ENCODE measurements at places on chromosomes 3 and 15.

DNA sequence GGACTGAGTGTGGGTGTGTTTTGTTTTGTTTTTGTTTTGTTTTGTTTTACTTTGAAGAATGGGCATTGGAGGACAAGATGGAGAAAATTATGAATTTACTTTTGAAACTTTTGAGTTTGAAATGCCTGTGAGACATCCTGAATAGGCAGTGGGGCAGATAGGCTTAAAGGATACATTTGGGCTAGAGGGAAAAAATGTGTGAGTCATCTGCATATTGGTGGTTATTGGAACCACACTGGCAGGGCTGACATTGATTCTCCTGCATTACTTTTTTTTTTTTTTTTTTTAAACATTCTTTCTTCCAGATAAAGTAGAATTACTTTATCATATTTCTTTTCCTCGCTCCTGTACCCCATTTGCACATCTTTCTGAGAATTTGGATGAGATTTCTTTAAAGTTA lies 56.1 kb downstream of the CALML4 start:
- no peak for DNase-seq

- no peak for DNase-seq
Measured at GRCh38 chr3:67324554-67324953, 326.4 kb downstream of the KBTBD8 start.

DNA sequence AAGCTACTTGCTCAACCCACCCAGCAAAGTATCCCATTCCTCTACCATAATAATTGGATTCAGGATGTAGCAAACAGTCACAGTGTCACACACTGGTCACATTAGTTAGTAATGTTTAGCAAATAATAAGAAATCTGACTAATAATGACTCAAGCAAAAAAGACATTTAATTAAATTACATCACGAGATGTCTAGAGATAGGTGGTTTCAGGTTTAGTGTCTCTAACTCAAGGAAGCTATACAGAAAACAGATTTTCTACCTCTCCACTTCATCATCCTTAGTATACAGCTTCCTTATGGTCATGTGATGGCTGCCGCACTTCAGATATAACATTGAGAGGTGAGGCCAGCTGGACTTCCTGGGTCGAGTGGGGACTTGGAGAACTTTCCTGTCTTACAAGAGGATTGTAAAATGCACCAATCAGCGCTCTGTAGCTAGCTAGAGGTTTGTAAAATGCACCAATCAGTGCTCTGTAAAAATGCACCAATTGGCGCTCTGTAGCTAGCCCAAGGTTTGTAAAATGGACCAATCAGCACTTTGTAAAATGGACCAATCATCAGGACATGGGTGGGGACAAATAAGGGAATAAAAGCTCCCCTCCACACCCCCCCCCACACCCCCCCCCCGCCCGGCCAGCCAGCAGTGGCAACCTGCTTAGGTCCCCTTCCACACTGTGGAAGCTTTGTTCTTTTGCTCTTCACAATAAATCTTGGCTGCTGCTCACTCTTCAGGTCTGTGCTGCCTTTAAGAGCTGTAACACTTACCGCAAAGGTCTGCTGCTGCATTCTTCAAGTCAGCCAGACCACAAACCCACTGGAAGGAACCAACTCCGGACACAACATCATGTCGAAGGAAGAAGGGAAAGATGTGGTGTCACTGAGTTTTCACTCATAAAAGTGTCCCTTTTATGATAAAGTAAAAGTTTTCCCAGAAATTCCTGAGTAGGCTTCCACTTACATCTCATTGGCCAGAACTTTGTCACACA lies 24.9 kb upstream of the ARPIN start:
- DNase-seq: no peak

- DNase-seq: no peak
Measured at GRCh38 chr3:197205675-197206074, 92.7 kb downstream of the DLG1 start.

- DNase-seq: no peak
Measured at GRCh38 chr3:86175593-86176444, 815.1 kb downstream of the VGLL3 start.

DNA sequence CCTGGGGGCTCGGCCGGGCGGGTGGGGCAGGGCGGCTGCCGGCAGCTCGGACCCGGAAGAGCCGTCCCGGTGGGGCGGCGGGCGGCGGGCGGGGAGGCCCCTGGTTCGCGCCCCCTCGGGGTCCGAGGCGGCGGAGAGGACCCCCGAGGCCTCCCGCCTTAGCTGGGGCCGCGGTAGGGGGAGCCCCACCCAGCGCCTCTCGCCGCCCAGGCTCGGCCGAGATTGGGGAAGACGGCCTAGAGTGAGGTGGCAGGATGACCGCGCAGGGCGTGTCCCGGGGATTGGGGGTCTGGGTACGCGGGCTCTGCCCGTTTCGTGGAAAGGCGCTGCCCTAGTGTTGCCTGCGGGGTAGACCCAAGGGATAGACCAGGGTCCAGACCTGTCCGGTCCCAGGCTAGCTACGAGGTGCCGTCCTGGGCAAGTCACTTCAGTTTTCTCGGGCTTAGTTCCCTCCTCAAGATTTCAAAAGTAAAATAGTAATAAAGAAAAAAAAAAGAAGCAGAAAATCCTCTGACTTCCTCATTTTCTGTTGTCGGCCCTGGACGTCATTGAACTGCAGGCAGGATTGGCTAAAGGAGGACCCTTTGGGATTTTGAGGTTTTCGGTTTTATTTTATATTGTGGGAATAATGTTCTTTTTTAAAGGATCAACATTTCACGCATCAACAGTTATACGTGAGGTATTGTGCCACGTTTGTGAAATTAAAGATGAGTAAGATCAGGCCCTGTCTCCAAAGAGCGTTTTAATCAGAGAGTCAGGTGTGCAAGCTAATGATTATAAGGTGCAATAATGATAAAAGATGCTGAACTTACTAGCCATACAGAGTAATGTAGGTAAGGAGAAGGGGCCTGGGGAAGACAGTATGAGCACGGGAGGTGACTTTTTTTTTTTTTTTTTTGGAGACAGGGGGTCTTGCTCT lies 679 bp downstream of the IQGAP1 start:
- DNase-seq: peak; percentile 53

Data from stimulated activated CD4-positive, alpha-beta T cell treated with anti-CD3 and anti-CD28 coated beads, Interleukin-4, amount 100 ng/mL, for 1 hour (primary cell).